Esophagus muscularis mucosa (tissue), 4 donors: ENCODE measurements at places on chromosomes 12 and 14. TPM values are rescaled to one million over a fixed set of nuclear protein-coding genes. Genes with fewer than 3 reads are reported as not detected.

The CCDC184 gene
- total RNA-seq: 2.1 TPM

The EIF2S3B gene
- 0.45 TPM for total RNA-seq

The GALC gene
- 14.5 TPM for total RNA-seq

The TAS2R30 gene
- 1.5 TPM for total RNA-seq

The MYF5 gene
- not detected for total RNA-seq

The TSPAN11 gene
- total RNA-seq: 7.6 TPM

The NRL gene
- total RNA-seq: 2.9 TPM

The MAGOHB gene
- total RNA-seq: 11.4 TPM

The IQSEC3 gene
- 1.9 TPM for total RNA-seq

The ZNF891 gene
- 2.6 TPM for total RNA-seq

The INSM2 gene
- not detected for total RNA-seq

The SYNE3 gene
- total RNA-seq: 14.4 TPM

- DNase-seq: no peak
Observed at GRCh38 chr12:6684609-6685008, 4.6 kb downstream of the ZNF384 start.

DNA sequence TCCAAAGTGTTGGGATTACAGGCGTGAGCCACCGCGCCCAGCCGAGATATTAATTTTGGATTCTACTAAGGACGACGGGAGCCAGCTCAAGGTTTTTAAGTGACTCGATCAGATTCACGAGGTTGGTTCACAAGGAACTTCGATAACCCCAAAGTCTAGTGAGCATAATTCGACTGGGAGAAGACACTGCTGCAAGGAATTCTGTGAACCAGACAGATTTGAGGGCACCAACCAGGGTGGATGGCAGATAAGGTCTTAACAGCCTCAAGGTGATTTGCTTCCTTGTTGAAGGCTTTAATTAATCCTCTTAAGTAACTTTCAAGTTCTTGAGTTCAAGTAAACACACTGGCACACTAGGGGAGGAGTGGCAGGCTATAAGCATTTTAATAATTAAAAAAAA is 1.1 kb upstream of the KLHDC2 start:
- DNase-seq: no peak

GRCh38 chr12:95349291-95349690 is 124.7 kb upstream of the METAP2 start:
- DNase-seq: no peak

- no peak for DNase-seq
Observed at GRCh38 chr12:79127271-79127751, 262.7 kb downstream of the SYT1 start.

- DNase-seq: peak; percentile 100
Observed at GRCh38 chr14:103333754-103334643, at the start of gene EIF5. Gene EIF5, plus strand, starts transcription at chr14:103334237. Its CDS starts 1,624 bp downstream, at chr14:103335861.

DNA sequence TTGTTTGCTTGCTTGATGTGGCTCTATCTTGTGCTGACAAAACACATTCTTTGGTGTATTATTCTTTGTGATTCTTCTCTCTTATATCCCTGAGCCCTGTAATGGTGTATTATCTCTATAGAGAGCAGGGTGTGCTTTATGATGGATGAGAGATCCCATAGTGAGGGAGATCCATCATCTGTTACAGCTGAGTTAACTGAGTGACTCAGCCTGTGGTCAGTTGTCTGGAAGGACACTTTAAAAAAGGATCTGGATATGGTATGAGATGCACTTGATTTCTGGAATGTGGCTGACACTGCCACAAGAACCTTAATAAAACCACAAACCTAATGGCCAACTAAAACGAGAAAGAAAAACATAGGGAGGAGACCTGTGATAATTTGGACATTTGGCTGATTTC is 461.4 kb upstream of the SYT1 start:
- DNase-seq: no peak

DNA sequence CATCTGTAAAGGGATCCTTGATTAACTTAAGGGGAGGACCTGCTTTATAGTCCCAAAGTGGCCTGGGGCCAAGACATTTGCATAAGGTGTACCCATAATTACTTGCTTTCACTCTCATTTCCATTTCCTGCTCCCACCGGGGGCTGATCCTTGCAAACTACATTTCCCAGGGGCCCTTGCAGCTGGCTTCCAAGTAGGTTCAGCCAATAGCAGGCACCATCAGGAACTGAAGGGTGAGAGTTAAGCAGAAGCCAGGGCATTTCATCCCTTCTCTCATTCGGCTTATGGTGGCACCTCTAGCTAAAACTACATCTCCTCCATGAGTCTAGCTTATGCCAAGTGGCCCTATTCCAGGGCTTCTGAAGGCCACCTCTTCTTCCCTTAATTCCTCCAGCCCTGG is 88.8 kb downstream of the CCDC60 start:
- DNase-seq: no peak

GRCh38 chr12:111035578-111036301 is 115.4 kb upstream of the MYL2 start:
- no peak for DNase-seq

GRCh38 chr14:98404811-98405210 is 867.2 kb downstream of the BCL11B start:
- DNase-seq: peak; percentile 60

DNA sequence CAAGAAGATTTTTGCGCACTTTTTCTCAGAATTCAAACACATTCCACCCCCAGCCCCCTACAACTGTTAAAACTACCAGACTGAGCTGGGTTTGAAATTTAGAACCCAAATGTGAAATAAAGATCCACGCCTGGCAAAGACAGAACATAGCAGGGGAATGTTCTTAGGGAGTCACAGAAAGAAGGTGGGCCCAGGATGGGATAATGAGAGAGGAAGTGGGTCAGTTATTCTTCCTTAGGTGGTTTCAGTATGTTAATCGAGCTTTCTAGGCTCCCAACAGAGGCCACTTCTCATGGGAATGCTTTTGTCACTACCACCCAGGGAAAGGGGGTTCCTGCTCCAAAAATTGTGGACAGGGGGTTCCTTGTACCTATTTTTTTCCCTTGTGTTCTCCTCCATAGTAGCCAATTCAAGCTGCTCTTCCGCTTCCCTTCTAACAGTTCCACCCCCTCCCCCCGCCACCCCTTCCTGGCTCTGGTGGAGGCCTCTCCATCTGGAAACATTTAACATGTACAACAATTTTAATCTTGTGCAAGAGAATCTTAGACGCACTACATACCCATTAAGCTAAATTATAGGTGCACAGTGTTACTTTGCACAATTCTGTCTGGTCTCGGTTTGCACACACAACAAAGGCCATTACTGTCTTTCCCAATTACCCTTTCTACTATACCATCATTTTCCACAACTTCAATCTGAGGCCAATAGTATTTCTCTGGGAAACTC is 218.1 kb downstream of the MON2 start:
- DNase-seq: peak; percentile 95

- no peak for DNase-seq
Observed at GRCh38 chr12:113190761-113191160, 5.2 kb downstream of the RITA1 start.

GRCh38 chr14:65976761-65977404 is 509.3 kb upstream of the CCDC196 start:
- DNase-seq: no peak

GRCh38 chr12:62977883-62978282 is 42.9 kb upstream of the PPM1H start:
- no peak for DNase-seq

DNA sequence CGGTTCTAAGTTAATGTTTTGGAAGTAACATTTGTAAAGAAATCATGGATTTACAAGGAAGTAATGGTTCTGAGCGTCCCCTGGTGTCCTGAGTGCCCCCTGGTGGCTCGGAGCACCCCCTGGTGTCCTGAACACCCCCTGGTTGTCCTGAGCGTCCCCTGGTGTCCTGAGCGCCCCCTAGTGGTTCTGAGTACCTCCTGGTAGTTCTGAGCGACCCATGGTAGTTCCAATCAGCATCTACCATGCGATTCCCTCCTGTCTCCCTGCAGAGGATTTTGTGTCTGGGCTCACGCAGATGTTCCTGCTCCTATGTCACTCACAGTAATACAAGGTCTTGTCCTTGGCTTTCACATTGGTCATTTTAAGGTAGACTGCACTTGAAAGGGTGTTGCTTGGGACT is 1352.9 kb downstream of the TMEM121 start:
- DNase-seq: no peak

DNA sequence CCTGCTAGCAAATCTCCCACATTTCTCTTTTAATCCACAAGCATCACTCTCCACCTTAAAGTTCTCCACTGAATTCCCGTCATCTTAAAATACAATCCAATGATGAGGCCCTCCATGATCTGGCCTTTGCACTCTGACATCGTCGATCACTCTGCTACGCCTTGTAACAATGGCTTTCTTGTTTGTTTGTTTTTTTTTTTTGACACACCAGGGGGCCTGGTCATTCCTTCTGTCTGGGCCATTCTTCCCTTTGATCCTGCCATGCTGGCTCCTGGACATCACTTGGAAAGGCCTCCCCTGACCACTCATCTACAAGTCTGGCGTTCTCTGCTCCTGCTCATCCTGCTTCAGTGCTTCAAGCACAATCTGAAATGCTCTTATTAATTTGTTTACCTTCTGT is 233.5 kb downstream of the PPM1H start:
- no peak for DNase-seq

- no peak for DNase-seq
Observed at GRCh38 chr12:8841778-8842177, 19.4 kb downstream of the A2ML1 start.
